ENCODE measurements at places on chromosomes 1 and 21.

DNA sequence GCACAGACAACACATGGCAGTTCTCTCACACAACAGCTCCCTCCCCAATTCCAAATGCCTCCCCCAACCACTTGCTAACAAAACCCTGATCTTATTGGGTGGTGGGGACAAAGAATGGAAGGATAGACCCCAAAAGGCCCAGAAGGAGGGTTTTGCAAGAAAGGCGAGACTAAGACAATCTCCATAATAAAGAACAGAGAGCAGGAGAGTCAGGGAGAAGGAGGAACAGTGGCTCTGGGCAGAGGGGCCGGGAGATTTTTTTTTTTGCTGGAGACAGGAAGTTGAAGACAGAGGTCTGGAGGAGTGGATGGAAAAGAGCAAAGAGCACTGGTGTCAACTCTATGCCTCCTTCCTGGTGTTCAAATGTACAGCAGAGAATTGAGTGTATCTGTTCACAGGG lies 6.5 kb upstream of the C1QA start:
- DNase-seq: no peak

DNA sequence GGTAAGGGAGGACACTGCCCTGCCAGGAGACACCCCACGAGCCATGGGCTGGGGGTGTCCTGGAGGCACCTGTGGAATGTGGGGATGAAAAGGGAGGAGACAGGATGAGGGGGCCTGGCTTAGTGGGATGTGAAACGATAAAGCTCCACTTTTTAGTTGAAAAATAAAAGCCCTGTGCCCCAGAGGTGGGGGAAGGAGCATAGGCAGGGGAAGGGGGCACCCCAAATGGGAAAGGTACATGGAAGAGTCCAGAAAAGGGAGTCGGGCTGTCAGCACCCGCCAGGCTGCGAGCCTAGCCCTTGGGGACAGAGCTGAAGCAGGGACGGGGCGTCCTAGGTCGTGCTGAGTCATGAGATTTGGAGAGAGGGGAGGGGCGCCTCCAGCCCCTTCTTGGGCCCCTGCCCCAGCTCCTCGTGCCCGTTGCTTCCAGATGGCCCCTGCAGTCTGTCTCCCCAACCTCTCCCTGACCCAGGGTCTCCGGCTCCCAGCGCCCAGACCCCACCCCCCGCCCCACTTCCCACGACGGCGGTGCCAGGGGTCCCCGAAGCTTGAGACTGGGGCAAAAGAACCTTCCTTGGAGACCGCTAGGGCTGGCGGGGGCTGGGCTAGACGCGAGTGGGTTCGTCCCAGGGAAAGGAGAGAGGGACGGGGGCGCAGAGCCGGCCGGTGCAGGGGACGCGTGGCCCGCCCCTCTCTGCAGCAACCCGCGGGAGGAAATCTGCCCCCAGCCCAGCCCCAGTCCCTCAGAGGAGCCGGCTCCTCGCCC lies 795 bp downstream of the SYT2 start:
- DNase-seq: peak; percentile 51

- DNase-seq: no peak
Measured at GRCh38 chr1:56780128-56780750, 39.0 kb downstream of the FYB2 start.

DNA sequence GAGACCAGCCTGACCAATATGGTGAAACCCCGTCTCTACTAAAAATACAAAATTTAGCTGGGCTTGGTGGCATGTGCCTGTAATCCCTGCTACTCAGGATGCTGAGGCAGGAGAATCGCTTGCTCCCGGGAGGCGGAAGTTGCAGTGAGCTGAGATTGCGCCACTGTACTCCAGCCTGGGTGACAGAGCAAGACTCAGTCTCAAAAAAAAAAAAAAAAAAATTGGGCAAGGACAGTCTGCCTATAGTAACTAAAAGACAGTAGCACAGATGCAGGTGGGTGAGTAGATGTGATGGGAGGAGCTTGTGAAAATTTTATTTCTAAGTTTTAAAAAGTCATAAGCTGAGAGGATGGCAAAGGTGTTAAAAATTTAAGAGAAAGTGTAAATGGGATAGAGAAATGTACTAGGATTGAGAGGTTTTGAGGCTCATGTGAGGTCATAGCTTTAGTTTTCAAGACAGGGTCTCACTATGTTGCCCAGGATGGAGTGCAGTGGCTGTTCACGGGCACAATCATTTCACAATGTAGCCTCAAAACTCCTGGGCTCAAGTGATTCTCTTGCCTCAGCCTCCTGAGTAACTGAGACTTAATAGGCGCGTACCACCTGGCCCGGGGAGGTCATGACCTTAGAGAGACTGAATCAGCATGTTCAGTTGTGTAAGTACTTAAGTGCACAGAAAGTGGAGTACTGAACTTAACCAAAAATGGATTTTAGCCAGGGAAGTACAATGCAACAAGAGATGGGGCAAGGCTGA lies 33.7 kb downstream of the PTP4A2 start:
- DNase-seq: no peak

GRCh38 chr1:119338757-119339156 lies 29.8 kb upstream of the HAO2 start:
- no peak for DNase-seq

- no peak for DNase-seq
Measured at GRCh38 chr1:44860331-44860730, 17.3 kb upstream of the PTCH2 start.

DNA sequence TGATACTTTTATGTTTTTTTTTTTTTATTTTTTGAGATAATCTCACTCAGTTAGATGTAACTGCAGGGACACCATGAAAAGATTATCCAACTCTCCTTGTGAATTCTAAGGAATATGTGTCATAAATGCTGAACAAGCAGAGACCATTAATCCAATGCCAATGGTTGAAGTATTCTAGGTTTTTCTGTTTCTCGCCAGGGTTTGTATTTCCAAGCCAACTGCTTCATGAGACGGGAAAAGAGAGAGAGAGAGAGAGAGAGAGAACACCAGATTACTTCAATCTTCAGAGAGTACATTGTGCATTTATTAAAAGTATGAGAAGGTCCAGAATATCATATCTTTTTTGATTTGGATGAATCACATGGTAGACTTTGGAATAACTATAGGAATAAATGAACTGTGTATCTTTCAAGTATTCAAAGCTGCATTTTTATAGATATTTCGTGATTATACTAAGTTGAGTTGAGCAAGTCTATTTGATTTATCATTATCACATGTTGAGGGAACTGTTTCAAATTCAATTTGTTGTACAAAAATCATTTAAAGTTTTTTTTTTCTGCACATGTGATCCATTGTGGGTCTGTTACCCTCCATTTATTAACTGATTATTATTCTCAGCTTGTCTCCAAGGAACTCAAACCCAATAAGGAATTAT lies 108.4 kb downstream of the PLA2G4A start:
- no peak for DNase-seq

DNA sequence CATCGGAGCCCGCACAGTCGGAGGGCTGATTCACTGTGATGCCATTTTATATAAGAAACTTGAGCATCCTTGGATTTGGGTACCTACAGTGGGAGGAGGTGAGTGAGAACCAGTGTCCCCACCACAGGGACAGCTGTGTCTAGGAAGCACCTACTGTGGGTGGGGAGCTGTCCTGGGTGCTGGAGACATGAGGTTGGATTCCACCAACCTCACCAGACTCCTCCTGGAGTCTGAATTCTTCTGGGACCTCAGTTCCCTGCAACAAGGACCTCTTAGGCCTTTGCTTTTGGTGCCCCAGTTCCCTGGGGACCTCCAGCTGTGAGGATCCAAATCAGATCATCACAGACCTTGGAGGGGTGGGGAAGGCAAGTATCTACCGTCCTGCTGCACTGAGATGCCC lies 188.8 kb downstream of the PRDM16 start:
- DNase-seq: no peak

DNA sequence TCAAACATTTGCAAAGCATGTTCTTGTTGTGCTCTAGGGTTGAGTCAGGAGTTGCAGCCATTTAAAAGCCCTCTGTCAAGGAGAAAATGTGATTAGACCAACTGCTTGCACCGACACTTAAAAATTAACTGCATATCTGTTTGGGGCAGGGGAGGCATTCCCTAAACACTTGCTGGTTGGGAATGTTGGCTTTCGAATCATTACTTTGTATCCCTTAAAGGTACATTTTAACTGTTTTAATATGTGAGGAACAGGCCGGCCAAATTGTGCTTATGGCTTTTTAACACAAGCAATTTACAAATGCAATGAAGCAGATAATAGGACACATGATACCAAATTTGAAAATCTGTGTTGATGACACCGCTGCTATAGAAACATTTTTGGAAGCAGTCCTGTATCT lies 159.1 kb downstream of the LHX8 start:
- DNase-seq: no peak

- DNase-seq: no peak
Measured at GRCh38 chr1:96772972-96773371, 51.4 kb downstream of the PTBP2 start.

DNA sequence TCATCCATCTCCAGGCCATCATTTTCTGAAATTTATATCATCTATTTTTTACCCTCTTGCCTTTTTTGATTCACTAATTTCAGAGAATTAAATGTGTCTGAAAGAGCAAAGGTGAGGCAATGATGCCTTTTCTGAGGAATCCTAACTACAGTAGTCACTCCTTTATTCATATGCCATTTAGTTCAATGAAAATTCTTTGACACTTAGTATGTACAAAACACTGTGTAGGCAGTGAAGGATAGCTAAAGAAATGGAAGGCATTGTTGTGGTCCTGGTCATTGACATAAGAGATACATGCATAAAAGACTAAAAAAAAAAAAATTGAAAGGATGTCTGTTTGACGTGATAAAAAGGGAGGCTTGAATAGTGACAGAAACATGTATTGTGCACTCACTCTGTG lies 171.9 kb upstream of the BEND5 start:
- no peak for DNase-seq

DNA sequence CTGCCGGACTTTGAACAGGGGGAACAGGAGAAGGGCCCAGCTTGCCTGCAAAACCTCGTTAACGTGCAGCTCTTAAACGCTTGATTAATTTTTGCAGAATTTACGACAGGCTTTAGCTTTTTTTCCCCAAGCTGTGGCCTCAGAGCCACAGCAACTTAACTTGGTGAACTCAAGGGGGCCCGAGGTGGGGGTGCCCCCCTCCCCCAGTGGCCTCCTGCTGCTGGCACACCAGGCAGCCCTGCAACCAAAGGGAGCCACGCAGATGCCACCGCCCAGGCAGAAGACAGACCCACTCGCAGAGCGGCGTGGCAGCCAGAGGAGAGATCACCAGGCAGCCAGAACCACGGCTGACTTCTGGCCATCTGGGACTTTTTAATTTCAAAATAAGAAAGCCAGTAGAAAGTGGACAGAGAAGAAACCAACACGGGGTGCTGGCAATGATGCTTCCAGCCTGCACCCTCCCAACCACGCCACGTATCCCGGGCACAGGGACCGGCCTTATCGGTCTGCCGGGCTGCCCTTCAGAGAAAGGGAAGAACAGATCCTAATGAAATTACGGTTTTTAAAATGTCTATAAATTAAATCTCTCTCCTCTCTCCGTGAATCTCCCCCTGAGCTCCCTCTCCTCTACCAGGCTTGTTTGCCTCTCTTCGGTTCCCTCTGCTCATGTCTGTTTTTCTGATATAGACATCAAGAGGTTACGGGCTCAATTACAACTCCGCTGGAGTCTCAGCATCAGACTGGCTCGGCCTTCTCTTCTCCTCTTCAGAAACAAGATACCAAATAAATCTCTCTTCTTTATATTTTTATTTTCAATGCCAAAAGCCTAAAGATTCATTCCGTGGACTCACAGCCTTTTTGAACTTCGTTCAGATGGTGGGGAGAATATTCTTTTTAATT lies 6.4 kb downstream of the CASZ1 start:
- DNase-seq: no peak

- DNase-seq: no peak
Measured at GRCh38 chr1:186974774-186975181, 146.0 kb downstream of the PLA2G4A start.

DNA sequence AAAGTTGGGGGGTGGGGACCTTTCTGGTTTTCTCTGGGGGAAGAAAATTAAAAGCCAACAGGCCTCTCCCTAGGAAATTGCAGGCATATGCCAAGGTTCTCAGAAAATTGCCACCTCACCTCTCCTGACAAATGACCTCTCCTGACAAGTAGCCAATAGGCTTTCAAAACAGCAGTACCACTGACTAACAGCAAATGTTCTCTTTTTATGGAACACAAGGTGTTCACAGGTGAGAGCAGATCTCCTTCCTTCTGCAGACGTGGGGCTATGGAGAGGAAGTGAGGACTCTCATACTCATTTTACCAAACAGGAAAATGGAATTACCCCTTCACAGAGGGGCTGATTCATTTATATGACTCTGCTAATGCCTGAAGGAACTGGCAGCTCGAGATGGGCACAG lies 32.7 kb upstream of the SUCO start:
- no peak for DNase-seq

DNA sequence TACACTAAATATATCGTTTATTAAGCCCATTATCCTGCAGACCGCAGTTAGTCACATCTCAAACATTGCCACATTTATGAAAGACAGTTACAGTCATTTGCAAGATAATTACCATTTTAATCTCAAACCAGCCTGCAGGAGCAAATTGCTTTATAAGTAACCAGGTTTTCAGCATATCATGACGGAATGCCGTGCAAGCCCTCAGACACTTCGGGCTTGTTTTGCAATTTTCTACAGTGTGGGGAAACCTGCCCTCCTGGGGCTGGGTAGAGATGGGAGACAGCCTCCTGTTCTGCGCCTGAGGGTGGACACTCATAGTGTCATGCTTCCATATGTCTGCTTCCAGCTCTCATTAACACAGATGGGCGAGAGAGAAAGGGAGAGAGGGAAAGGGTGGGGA lies 563.9 kb downstream of the NPHP4 start:
- no peak for DNase-seq

DNA sequence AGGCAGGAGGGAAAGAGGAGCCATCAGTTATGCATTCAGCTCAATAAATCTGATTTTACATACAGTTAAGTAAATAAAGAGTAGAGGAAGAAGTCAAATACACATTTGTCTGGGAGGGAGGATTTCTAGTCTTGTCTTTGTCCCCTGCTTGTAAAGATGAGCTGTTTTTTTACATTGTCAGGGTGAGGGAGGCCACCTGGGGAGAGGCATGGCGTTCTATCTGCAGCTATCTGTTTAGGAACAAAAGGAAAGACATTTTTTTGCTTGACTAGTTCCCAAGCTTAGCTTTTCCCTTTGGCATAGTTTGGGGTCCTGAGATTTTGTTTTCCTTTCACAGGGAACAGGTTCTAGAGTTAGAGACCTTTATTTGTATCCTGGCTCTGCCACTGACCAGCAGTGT lies 14.9 kb downstream of the RAD54L start:
- DNase-seq: no peak

DNA sequence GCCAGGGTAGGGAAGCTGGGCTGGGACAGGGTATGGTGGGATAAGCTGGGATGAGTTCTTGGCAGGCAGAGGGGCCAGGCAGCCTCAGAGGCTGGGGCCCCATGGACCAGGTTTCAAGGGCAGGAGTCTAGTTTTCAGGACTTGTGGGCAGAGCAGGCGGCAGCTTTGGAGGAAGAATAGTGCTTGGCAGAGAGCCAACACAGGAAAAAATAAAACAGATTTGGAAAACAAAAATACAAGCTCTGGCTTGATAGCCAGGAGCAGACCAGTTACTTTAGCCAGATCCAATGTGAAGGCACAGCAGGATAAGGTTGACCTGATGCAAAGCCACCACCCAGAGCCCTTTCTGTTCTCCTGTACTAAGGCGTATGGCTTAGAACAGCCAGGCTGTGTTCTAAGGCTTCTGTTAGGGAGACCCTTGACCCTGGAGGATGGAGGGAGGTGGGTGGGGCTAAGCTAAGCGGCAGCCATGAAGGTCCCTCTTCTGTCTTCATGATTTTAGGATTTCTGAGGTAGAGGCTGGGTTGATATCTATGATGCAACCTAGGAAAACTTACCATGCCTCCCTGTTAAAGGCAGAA lies 5.5 kb downstream of the TRAF5 start:
- no peak for DNase-seq
